Tibial artery (tissue), 4 donors: ENCODE measurements at places on chromosomes 13 and 19.

DNA sequence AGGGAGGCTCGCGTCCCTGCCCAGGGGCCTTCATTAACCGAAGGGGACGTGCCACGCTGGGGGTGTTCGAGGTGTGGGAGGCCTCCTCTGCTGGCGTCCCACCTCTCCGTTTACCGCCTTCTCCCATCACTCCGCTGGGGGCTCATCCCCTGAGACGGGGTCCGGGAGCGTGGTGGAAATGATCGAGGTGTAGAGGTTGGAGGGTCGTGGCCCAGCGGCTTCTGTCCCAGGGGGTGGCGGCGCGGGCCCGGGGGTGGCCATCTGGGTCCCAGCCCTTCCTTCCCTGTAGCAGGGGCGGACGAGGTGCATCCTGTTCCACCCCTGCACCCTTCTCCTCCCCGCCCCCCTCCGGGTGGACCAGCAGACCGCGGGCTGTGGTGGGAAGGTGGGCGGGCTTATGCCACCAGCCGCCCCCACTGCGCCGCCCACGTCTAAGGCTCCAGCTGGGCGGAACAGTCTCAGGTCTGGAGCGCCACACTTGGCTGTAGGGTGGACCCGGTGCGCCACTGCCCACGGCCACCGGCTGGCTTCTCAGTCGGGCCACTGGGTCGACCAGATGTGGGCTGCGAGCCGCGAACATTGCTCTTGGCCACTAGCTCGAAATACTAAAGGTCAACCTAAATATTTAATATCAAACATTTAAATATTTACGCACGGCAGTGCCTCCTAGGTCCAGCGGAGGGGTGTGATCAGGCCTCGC lies 69.5 kb downstream of the ZNF723 start:
- no peak for DNase-seq
- H3K4me1 ChIP-seq: no peaks in the 10 kb centered on the region
- no peak overlapping the region for H3K4me3 ChIP-seq
- H3K36me3 ChIP-seq: no peaks in the 10 kb centered on the region
- H3K27me3 ChIP-seq: no peaks in the 10 kb centered on the region

DNA sequence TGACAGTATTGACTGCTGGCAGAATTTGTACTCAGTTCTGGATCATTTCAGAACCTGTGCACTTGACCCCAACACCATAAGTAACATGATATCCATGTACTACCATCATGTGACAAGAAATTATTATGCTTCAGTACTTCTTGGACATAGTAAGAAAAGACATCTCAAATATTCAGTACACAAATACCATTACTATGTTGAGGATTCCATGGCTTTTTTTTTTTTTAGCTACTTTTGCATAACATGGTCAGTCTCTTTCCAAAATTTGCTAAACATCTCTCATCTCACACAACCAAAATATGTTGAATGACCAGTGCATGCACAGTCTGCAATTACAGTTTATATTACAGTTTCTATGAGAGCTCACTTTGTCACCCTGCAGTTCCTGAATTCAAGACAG lies 85.3 kb downstream of the FLT1 start:
- DNase-seq: no peak
- no peaks in the 10 kb centered on the region for H3K36me3 ChIP-seq
- H3K4me1 ChIP-seq: no peaks in the 10 kb centered on the region
- H3K27me3 ChIP-seq: no peaks in the 10 kb centered on the region
- no peak overlapping the region for H3K27ac ChIP-seq
- no peak overlapping the region for H3K4me3 ChIP-seq

DNA sequence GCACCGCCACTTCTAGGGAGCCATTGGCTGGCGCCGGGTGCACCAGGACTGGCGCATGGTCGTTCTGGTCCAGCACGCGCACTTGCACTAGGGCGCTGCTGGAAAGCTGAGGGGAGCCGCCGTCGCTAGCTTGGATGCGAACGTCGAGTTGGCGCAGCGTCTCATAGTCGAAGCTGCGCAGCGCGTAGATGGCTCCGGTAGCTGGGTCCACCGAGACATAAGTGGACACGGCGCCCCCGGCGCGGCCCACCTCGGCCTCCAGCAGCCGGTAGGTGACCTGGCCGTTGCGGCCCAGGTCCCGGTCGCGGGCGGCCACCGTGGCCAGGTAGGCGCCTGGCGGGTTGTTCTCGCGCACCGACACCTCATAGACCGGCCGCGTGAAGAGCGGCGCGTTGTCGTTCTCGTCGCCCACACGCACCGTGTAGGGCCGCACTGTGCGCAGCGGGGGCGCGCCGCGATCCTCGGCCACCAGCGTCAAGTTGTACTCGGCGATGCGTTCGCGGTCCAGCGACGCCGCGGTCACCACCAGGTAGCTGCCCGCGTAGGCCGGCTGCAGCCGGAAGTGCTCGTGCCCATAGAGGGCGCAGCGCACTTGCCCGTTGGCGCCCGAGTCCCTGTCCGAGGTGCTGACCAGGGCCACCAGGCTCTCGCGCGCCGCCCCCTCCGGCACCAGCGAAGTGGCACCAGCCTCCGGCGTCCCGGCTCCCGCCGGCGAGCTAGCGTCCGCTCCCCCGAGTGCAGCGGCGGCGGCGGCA lies 1.7 kb downstream of the PCDH8 start:
- H3K36me3 ChIP-seq: no peaks in the 10 kb centered on the region
- H3K4me3 ChIP-seq: peak overlapping the region; percentile 8
- no peak for DNase-seq
- H3K27ac ChIP-seq: no peak overlapping the region

DNA sequence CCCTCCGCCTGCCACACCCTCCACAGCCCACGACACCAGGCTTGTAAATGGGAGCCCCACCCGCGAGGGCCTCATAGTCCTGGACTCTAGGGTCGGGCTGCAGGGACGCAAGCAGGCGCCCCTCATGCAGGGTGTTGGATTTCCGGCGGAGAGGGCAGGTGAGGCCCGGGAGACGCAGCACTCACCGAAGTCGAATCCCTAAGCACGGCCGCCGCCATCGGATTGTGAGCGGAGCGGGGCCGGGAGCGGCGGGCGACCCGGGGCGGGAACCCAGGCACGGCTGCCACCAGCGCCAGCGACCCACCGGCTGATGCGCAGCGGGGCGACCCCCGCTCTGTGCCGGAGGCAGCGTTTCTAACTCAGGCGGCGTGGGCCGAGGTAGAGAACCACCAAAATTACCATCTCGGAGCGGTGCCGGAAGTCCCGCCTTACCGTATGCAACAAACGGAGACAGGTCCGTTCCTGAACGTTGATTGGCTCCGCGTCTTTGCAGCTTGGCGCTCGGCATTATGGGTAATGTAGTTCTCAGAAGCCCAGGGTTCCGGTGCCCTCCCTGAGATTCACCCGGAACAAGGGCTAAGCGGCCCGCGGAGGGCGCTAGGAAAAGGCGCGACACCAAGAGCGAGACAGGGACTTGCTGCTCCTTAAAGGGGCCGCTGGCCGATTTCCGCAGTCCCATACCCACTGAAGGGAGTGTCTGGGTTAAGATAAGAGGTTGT lies at the start of gene ZNF416:
ZNF416 (minus strand) TSS at position 425 of the 719 bp plus-strand sequence; CDS start at position 218, 207 bp downstream.
- DNase-seq: peak; percentile 97
- peak within 1 kb of the TSS; percentile 65 for H3K27ac ChIP-seq
- H3K27me3 ChIP-seq: no peaks in the 10 kb centered on the region
- H3K4me3 ChIP-seq: peak within 1 kb of the TSS; percentile 73
- H3K36me3 ChIP-seq: peaks cover 37% of the 10 kb centered on the region

- DNase-seq: no peak
- peaks cover 10% of the 10 kb centered on the region for H3K27me3 ChIP-seq
- peaks cover 7% of the 10 kb centered on the region for H3K4me1 ChIP-seq
- no peak overlapping the region for H3K4me3 ChIP-seq
- H3K36me3 ChIP-seq: no peaks in the 10 kb centered on the region
- H3K27ac ChIP-seq: no peak overlapping the region
These were observed 744.1 kb downstream of the UQCRFS1 start for GRCh38 chr19:28468701-28469459.
